ENCODE measurements at places on chromosomes 5 and 9.
A peak's percentile ranks its signal among the peaks of the same experiment; 100 is the strongest.

DNA sequence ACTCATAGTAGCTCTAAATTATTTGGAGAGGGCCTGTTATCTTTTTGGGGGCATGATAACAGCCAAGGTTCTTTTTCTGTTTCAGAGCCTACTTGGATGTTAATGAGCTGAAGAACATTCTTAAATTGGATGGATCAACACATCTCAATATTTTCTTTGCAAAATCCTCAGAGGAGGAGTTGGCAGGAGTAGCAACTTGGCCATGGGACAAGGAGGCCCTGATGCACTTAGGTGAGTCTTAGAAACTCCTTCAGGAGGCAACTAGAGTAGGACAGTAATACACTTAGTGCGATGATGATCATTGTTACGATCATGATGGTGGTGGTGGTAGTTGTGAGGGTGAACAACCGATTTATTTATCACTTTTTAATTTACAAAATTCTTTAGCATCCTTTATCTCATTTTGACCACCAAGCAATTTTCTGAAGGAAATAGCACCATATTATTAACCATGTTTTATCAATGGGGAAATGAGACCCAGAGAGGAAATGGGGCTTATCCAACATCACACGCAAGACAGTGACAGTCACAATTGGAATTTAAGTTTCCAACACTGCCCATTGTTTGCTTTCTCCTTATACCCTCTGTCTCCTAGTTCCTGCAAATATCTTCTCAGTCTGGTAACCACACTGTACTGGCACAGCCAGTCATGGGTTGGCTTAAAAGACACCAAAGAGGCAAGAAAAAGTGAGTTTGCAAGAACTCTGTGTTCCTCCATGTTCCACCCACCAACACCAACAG lies 54.0 kb downstream of the PAPPA start:
- DNase-seq: no peak

DNA sequence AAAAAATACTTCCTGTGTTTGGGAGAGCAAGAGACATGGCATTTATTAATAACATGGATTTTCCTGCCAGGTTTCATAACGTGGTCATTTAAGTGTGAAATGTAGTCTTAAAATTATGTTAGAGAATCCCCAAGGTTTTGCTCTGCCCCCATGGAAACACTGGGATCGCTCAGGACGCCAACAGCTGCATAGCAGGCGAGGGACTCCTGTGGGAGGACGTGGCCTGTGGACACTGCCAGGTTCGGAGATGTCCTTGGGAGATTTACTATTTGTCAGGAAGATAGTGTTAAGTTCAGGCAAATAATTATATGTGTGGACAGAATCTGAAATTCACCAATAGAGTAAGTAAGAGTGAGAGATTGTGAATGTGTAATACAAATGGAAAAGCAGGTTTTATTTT lies 977 bp downstream of the BTNL9 start:
- no peak for DNase-seq

GRCh38 chr5:116454417-116454927 lies 120.2 kb downstream of the SEMA6A start:
- peak; percentile 73 for DNase-seq

- DNase-seq: no peak
Measured at GRCh38 chr9:20312732-20313131, 309.6 kb downstream of the MLLT3 start.

- DNase-seq: no peak
Measured at GRCh38 chr9:2824054-2824453, 19.8 kb downstream of the PUM3 start.

Data from AG08396 (cell line).